ENCODE measurements at places on chromosomes 11 and 22.
A peak's percentile ranks its signal among the peaks of the same experiment; 100 is the strongest.

GRCh38 chr11:76371170-76371569 lies 9.8 kb downstream of the THAP12 start:
- DNase-seq, result no peak

DNA sequence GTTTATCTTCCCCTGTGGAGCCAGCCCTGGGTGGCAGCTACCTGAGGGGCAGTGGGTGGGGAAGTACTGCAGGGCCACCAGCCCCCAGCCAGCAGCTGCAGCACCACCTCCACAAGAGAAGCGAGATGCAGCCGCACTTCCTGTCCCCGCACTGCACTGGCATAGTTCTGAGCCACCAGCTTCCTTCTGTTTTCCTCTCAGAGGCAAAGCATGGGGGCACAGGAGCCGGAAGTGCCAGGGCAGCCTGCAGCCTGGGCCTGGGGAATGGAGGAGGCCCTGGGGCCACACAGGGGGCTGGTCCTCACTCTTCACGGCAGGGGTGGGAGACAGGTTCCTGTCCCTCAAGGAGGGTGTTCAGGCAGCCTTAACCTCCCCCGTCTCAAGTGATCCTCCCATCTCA lies 11.9 kb upstream of the SH3BP1 start:
- DNase-seq, result peak; percentile 28

GRCh38 chr11:100942016-100942415 lies 187.6 kb downstream of the PGR start:
- DNase-seq, result no peak

DNA sequence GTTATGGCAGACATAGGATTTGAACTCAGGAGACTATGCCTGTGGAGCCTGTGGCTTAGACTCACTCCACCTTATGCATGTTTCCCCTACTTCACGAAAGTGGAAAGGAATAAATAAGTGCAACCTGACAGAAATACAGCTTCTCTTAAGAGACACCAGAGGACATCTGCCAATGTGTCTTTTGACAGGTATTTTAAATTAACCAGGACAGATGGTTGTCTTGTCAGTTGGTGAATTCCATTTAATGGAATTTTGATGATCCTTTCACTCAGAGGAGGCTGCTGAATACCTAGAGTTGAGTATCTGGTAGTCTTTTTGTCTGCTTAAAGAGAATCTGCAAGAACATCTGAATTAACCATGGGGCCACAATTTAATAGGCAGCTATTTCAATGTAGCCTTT lies 46.1 kb downstream of the NELL1 start:
- no peak for DNase-seq

DNA sequence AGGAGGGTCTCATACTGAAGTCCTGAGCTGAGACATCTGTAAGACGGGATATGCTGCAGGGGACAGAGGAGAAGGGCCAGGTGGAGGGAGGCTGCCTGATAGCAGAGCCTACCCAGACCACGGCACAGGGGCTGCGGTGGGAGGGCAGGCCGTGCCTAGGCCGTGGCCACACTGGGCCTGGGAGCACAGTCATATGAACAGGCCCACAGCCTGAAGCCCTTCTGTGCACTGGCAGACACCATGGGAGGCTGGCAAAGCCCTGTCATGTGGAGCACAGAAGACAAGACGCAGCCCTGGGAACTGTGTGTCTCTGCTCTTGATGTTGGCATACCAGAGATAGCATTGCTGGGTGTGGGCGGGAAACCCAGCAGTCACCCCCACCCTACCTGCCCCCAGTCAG lies 3.3 kb downstream of the SPATA19 start:
- DNase-seq, result no peak

- no peak for DNase-seq
Observed at GRCh38 chr11:94305146-94305545, 766 bp downstream of the IZUMO1R start.

GRCh38 chr11:88101881-88102597 lies 73.2 kb downstream of the RAB38 start:
- no peak for DNase-seq

GRCh38 chr11:22302368-22302767 lies 35.8 kb upstream of the SLC17A6 start:
- DNase-seq, result no peak

- no peak for DNase-seq
Observed at GRCh38 chr11:66976028-66976467, 944 bp downstream of the C11orf86 start.
